ENCODE measurements at places on chromosomes 5 and 9.
A peak's percentile ranks its signal among the peaks of the same experiment; 100 is the strongest.

- no peak for DNase-seq
These were observed 31.0 kb downstream of the TNFAIP8 start for GRCh38 chr5:119386596-119387344.

DNA sequence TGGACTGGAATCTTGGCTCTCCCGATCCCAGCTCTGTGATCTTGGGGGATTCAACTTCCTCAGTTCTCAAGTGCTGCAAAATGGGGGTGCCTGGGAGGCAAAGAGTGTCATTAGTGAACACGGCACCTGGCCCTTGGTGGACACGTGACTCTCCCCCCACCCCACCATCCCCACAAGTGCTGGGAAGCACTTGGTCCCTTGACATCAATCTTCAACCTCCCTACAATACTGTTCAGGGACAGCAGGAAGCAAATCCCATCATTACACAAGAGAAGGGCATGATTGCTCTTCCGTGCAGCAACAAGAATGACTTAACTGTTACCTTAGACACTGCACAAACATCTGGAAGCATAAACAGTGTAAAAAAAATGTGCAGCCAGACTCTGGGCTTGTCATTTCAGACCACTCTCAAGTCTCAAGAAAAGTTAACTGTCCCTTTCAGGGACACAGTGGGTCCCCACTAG is 61.4 kb downstream of the PSMB7 start:
- DNase-seq = no peak

DNA sequence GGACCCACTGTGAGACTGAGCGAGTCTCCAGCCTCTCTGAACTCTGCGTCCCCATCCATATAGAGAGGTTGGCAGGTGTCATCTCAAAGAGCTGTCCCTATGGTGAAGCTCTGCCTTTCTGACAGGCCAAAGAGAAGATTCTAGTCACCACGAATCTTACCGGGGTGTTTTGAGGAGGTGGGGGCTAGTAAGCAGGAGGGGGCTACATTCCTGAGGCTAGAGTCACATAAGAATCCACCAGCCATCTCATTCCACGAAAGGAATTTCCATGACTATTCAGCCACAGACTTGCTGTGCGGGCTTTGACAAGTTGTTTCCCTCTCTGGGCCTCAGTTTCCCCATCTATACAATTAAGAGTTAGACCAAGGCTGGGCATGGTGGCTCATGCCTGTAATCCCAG is 16.3 kb downstream of the PDGFRB start:
- no peak for DNase-seq

GRCh38 chr9:136220017-136220729 is 15.2 kb upstream of the LHX3 start:
- peak; percentile 41 for DNase-seq

DNA sequence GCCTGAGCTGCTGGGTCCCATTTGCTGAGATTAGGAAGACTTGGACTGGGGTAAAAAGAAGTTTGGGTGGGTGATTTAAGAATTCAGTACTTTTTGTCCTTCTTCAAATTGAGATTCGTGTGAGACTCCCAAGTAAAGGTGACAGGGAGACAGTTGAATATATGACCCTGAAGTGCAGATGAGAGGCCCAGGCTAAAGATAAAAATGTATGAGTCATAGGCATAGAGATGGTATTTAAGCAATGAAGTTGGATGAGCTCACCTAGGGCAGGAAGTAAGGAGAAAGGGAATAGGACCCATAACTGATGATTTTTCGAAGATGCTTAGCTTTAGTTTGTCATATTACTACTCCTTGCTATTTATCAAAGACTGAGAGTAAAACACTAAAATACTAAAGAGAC is 255.9 kb upstream of the ADRA1B start:
- DNase-seq = no peak

DNA sequence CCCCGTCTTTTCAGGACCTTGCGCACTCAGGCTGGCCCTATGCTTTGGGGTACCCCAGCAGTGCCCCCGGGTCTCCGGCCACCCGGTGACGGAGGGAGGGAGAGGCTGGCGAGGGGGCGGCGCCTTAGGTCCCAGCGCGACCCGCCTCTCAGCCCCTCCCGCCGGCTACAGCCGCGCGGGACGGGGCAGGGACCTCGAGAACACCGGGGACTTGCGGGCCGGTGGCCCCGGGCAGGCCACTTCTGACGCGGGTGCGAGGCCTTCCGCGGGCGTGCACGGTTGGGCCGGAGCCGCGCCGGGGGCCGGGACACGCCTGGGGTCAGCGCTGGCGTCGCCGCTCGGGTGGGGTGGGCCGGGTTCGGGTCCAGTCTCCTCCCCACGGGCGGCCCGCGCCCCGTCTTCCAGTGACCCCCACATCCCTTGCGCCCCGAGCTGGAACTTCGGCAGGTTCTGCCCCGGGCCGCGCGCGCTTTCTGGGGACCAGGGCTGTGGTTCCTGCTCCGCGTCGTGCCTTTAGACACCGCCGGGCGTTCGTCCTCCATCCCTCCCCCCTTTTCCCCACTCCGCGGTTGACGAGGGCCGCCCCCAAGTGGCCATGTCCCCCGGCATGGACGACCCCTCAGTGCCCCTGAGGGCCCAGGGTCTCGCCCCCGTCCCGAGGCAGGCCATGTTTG is 3.8 kb upstream of the SQSTM1 start:
- DNase-seq = no peak

DNA sequence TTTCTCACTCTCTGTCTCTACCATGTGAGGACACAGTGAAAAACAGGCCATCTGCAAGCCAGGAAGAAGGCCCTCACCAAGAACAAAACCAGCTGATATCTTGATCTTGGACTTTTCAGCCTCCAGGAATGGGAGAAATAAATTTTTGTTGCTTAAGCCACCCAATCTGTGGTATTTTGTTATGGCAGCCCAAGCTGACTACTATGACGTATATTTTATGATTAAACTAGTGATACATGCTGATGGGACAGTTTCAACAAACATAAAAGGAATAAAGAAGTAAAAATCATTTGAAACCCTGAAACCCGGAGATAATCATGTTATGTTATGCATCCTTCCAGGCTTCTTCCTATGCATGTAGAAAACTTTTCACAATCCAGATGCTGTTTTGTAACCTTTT is 71.5 kb upstream of the ERBIN start:
- DNase-seq = no peak

DNA sequence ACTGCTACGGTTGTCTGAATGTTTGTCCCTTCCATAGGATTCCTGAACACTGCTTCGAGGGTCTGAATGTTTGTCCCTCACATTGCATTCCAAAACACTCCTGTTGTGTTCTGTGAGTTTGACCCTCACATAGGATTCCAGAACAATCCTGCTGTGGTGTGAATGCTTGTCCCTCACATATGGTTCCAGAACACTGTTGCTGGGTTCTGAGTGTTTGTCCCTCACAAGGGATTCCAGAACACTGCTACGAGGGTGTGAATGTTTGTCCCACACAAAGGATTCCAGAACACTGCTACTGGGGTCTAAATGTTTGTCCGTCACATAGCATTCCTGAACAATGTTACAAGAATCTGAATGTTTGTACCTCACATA is 201.2 kb downstream of the FOXD4L6 start:
- no peak for DNase-seq

DNA sequence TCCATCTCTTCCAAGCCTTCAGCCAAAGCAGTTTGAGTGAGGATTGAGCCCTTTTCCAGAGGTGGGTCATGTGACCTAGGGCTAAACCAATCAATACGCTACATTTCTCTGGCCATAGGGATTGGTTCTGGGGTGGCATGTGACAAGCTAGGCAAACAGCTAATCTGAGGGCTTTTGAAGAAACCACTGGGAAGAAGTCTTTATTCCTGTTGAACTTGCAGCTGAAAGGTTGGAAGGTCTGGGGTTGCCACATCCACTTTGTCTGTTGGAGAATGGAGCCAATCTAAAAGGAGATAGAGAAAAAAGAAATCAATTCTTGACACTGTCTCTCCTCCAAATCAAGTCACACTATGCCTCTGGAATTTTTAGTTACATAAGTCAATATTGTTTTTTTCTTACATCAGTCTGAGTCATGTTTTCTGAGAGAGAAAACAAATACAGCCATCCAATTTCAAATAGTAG is 637.8 kb upstream of the WWC1 start:
- DNase-seq = no peak

GRCh38 chr9:128654481-128654880 is 2.2 kb downstream of the DYNC2I2 start:
- no peak for DNase-seq

- DNase-seq = no peak
These were observed 83.9 kb upstream of the NR5A1 start for GRCh38 chr9:124590889-124591641.

GRCh38 chr5:68007451-68007850 is 208.1 kb upstream of the PIK3R1 start:
- DNase-seq = no peak

All from CD4-positive, alpha-beta memory T cell (primary cell).